ENCODE measurements at places on chromosomes 2 and 18. TPM values are rescaled to one million over a fixed set of nuclear protein-coding genes. Genes with fewer than 3 reads are reported as not detected.

SCN3A gene
- polyA plus RNA-seq: 0.16 TPM

CCDC138 gene
- polyA plus RNA-seq: 1.8 TPM

DDX18 gene
- polyA plus RNA-seq: 35.6 TPM

TMEM185B gene
- 27.0 TPM for polyA plus RNA-seq

DPP10 gene
- polyA plus RNA-seq: 0.20 TPM

Data from lung (tissue), 17 donors.